Caki2 (cell line): ENCODE measurements at places on chromosomes 4 and X.

DNA sequence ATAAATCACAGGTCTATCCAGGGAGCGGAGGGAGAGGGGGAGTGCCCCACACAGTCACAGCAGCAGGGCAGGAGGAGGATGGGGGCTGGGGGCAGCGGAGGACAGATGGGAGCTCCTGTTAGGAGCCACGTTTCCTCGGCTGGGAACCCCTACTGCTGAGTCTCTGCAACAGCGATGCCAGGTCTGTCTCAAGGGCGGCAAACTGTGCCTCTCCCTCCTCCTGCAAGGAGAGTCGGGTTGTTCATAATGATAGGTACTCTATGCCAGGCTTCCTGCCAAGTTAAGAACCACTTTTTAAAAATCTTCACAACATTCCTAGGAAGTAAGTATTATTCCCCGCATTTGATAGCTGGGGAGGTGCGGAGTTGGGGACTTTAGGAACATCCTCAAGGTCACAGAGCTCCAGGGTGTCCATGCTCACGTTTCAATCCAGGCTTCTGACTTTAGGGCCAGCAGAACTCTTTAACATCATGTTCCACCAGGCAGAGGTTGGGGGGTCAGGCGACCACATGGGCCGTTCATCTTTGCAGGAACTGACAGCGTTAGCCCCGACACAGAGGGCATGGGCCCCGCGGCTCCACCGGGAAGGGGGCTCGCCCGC, 98.3 kb upstream of the MAML3 start:
- DNase-seq, result peak; percentile 19

GRCh38 chrX:69093960-69094871, 71.0 kb downstream of the PJA1 start:
- DNase-seq, result peak; percentile 23

DNA sequence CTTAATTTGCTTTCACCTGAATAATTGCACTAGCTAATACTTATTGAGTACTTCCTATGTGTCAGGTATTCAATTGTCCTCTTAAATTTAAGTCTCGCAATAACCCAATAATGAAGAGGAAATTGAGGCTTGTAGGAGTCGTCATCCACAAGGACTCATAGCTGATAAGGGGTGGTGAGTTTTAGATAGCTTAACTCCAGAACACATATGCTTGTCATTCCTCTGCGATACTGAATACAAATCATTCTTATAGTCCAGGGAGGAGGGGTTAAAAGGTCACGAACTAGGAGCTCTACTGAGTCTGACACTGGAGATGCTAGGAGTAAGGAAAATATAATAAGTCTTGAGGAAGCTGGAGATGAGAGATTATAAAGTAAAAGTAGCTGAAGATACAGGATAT, 1.4 kb upstream of the PACRGL start:
- no peak for DNase-seq

DNA sequence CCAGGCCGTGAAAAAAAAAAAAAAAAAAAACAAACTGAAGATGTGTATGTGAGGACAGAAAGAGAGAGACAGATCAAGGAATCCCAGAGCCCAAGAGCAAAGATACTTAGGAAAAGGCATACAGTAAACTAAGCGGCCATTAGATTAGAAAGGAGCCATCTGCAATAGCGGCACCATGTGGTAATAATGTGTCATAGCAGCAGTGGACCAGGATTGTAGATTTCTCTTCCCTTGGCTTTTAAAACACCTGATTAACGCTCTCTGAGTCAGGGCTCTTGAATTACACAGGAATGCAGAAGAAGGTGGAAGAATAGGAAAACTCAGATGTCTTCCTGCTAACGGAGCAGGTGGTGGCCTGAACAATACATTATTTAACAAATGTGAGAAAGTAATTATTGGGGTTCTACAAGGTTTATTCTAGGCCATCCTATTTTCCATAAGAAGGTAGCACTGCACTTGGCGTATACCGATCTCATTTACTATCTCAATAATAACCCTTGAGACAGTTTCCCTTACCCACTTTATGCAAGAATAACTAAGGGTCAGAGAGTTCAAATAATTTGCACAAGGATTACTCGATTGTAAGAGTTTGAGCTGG, 182.7 kb downstream of the KCNIP4 start:
- DNase-seq, result peak; percentile 71

DNA sequence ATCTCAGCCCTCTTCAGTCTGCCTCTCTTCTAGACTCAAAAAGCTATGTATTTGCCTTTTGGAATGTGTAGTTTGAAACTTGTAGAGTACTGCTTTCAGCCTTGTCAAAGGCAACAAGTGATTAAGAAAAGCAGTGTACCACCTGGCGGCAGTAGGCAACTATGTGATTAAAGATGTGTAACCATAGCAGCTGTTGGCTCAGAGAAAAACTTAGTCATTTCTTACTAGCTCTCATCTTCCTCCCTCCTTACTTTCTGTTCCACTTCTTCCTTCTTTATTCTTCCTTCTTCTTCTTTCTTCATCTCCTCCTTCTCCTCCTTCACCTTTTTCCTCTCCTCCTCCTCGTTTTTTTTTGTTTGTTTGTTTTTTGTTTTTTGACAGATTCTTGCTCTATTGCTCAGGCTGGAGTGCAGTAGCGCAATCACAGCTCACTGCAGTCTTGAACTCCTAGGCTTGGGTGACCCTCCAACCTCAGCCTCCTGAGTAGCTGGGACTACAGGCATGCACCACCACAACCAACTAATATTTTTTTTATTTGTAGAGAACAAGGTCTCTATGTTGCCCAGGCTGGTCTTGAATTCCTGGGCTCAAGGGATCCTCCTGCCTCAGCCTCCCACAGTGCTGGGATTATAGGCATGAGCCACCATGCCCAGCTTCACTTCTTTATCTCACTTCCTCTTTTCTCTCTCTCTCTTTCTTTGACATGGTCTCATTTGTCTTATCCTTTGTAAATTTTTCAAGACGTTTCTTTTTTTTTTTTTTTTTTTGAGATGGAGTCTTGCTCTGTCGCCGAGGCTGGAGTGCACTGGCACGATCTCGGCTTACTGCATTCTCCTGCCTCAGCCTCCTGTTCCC, 32.6 kb downstream of the ABHD18 start:
- DNase-seq, result peak; percentile 29

DNA sequence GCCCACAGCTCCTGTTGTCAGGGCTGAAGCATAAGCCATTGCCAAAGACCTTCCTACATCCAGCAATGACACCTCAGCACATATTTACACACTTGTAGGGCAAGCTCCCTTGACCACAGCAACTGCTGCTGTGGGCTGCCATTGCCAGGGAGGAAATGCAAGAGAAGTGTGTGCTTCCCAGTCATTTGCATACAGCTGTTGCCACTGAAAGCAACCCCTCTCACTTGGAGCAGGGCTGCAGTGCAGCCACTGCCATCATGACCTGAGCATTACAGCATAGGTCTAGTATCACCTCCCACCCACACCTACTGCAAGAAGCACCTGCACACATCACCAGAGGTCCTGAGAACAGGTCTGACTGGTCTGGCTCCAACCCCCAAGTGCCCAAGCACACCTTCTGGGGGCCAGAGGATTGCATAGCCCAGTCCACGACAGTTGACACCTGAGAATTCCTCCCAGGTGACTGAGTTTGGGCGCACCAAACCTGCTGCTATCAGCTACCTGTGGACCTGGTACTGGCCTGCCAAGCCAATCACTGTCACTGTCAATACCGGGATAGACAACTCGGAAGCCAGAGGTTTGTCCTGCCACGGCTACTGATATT, 636.5 kb upstream of the SLIT2 start:
- no peak for DNase-seq

GRCh38 chrX:10189317-10190268, 32.8 kb downstream of the CLCN4 start:
- DNase-seq, result peak; percentile 62
